ENCODE measurements at places on chromosomes 16 and 17.

DNA sequence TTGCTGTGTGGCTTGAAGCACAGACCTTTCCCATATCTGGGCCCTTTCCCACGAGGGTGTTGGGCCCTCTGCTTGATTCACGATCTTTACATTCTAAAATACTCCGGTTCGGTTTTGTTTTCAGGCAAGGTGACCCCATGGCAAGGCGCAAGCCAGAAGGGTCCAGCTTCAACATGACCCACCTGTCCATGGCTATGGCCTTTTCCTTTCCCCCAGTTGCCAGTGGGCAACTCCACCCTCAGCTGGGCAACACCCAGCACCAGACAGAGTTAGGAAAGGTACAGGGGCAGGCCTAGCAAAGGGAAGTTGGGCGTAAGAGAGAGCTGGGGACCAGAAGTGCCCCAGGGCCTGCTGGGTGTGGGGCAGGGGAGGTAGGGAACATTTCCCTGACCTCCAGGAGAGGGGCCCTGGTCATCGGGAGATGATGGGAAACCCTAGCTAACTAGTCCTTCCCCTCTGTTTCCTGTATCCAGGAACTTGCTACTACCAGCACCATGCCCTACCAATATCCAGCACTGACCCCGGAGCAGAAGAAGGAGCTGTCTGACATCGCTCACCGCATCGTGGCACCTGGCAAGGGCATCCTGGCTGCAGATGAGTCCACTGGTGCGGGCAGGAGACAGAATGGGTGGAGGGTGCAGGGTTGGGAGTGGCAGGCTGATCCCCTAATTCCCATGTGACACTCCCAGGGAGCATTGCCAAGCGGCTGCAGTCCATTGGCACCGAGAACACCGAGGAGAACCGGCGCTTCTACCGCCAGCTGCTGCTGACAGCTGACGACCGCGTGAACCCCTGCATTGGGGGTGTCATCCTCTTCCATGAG is 1.4 kb downstream of the ALDOA start:
- DNase-seq = no peak

GRCh38 chr16:11681976-11682654 is 13.9 kb downstream of the SNN start:
- DNase-seq = no peak

DNA sequence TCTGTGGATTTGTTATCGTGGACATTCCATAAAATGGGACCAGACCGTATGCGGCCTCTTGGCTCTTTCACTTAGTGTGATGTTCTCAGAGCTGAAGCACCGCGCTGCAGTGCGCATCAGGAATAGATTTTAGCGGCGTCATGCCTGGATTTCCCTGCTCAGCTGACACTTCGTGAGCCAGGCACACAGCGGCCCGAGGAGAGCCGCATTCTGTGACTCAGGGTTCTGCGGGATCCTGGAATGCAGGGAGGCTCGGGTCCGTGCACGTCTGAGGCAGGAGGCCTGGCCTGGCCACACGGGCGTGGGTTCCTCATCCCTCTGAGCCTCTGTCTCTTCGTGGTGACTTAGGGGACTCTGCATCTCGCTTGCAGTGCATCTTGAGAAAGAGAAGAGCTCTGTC is 13.4 kb downstream of the CBFA2T3 start:
- DNase-seq = no peak

DNA sequence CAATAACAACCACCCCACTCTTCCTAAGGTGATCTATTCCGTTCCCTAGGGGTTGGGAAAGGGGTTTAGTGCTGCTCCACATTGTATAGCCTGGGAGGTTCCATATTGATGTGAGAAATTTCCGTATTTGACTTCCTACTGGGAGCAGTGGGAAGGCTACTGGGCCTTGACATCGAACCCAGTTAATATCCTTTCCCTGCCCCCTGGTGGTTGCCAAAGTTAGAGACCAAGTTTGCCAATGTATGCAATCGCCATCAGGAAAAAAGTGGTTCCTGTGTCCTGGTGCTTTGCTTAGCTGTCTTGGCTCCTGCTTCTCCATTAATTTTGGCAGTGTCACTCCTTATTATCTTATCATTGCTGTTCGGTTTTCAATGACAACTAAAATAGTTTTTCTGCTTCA is 914.9 kb downstream of the KCNJ2 start:
- DNase-seq = no peak

- DNase-seq = no peak
Observed at GRCh38 chr17:21352981-21353265, 23.2 kb upstream of the KCNJ12 start.

DNA sequence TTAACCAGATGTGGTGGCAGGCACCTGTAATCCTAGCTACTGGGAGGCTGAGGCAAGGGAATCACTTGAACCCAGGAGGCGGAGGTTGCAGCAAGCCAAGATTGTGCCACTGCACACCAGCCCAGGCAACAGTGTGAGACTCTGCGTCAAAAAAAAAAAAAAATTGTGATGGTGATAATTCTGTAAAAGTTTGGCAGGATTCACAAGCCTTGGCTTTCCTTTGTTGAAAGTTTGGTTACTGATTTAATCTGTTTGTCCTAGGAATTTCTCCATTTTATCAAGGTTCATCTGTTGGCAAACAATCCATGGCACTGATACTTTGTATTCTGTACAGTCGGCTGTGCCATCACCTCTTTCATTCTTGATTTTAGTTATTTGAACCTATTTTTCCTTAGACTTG is 15.9 kb downstream of the EIF4A3 start:
- DNase-seq = no peak

DNA sequence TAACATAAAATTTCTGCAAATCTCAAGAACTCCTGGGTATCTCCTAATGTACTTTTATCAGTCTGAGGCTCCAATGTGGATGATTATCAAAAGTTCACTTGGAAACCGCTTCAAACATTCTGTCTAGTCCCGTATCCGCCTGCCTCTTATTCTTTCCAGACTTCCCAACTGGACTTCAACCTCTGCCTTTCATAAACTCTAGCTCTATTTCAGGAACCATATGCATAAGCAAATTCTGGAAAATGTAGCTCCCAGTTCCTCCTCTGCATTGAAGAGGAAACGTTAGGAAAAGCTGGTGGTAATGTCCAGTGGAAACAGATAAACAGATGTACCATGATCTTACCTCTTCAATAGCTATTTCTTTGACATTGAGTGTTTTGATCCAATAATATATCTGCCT is 285.0 kb downstream of the KCNJ2 start:
- DNase-seq = no peak

DNA sequence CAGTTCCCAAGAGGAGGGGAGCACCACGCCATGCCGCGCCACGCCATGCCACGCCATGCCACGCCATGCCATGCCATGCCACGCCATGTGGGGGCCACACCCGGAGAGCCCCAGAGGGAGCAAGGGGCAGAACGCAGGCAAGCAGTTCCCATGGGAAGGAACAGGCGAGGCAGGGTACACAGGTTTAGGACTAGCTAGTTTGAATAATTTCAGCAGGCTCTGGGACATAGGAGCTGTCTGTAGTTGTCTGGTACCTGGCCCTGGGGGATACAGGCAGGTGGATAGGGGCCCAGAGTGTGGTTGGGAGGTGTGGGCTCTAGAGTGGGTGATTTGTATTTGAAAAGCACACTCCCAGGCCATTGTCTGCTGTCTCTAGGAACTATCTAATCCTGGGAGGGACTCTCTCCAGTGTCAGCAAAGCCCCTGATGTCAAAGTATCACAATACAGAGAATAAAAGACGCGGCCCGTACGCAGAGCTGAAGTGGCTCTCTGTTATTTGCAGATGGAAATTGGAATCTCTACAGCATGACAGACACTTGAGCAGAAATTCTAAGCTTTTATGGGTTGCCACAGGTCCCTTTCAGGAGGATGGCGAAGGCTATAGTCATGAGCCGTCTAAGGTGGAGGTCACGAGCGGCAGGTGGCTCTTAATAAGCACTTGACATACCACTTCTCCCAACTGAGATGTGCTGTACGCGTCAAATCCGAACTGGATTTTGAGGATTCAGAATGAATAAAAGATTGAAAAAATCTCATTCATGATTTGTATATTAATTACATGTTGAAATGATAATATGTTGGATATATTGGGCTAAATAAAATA is 220.8 kb upstream of the TNRC6C start:
- DNase-seq = peak; percentile 8

DNA sequence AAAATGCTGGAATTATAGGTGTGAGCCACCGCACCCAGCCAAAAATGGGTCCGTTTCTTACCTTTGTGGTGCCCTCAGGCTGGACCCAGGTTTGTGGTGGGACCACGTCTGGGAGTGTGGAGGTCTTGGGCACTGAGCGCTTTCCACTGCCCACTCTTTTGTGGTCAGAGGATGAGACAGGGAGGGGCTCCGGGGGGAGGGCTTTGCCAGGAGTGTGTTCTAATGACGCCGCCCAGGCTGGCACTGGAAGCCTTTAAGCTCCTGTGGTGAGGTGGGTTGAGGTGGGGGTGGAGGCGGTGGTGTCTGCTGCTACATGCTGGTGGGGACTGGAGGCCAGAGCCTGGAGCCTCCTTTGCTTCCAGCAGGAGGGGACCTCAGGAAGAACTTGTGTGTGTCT is 12.8 kb upstream of the ADCY7 start:
- no peak for DNase-seq

GRCh38 chr17:40922239-40922638 is 15.2 kb downstream of the KRT23 start:
- DNase-seq = no peak

- no peak for DNase-seq
Observed at GRCh38 chr16:71670537-71670936, 44.6 kb downstream of the MARVELD3 start.

- no peak for DNase-seq
Observed at GRCh38 chr16:66326991-66327513, 39.4 kb upstream of the CDH5 start.

DNA sequence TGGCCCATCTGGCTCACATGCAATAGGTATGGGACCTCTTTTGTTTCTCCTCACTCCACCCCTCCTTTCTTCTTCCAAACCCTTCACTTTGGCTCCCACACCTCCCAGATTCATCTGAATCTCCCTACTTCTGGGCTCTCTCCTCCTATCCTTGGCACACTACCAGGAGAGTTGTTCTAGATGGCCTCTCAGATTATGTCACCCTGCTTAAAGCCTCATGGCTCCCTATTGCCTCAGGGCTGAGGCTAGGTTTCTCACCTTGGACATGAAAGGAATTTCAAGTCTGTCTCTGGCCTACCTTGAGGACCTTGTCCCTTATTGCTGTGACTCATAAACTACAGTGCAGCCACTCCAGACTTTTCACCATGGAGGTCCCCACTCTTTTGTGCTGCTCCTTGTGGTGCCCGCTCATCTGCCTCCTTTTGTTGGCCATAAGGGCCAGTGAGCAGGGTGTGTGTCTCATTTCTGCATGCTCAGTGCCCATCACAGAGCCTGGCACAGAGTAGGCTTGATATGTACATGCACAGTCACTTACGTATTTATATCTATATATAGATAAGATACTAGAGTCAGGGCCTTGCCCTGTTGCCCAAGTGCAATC is 1.0 kb upstream of the MFAP4 start:
- DNase-seq = no peak

GRCh38 chr16:52727849-52728248 is 180.9 kb upstream of the TOX3 start:
- no peak for DNase-seq

GRCh38 chr16:79532785-79533184 is 67.8 kb downstream of the MAF start:
- DNase-seq = no peak

DNA sequence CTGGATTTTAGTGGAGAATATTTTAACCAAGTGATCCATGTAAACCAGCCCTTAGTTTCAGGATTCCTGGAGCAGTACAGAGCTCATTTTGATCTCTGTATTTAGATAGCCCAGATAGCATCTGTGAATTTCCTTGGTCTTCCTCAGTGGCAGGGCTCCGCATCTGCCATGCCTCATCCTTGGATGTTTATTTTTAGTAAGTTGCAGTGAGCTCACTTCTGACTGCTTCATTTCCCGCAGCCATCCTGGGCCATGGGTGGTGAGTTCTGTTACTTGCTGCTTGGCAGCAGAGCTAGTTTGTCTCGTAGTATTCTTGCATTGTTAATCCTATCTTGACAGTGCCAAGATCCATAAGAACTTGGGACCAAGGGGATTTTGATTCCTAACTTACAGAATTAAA is 33.7 kb downstream of the IST1 start:
- no peak for DNase-seq

DNA sequence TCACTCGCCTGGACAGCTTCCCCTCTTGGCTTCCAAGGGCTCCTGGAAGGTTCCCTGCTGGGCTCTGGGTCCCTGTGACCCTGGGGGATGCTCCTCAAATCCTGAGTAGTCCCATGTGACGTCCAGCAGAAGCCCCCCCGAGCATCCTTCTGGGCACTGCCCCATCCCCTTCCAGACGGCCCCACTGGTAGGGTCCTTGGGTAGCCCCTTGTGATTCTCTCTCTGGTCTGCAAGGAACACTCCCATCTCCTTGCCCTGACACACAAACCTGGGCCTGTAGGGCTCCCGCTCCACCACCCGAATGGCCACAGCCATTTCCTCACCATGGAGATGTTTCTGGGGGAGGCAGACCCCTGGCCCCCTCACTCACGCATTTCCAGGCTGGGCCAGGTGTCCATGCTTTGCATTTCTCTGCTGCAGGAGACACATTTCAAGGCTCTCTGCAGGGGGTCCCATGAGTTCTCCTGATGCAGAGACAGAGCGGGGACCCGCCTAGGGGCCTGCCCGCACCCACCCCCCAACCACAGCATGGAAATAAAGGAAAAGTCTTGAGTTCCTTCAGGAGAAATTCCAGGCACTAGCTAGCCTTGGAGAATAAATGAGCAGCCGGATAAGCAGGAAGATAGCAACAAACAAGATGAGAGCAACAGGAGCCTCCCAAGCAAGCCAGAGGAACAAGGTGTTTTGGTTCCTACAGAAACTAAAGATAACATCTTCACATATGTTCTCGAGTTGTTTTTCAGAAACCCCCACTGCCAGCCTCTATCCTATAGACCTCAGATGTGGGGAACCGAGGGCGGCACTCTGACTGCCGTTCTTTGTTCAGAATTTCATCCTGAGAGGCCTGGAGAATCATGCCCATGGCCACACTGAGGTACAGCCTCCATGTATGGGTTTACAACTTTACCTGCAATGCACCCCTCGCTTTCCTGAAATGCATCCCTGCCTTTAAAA is 128.8 kb downstream of the MGAT5B start:
- DNase-seq = peak; percentile 11

- peak; percentile 42 for DNase-seq
Observed at GRCh38 chr17:16873174-16874035, 98.5 kb downstream of the TNFRSF13B start.

DNA sequence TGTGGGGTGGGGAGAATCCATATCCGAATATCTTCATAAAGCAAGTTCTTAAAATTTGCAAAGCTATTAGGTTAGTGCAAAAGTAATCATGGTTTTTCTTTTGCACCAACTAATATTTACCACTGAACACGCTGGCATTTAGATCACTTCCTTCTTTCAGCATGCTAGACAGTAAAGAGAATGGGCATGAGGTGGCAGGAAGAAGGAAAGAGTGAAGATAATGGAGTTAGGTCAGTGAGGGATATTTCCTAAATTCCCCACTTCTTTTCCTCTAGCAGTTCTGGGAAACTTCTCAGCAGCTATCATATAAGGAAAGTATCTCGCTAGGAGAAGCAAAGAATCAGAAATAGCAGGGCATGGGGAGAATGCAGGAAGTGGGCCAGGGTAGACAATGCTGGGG is 39.0 kb downstream of the SLC6A4 start:
- no peak for DNase-seq

GRCh38 chr16:84976644-84977400 is 34.5 kb downstream of the ZDHHC7 start:
- DNase-seq = no peak

Measured in stimulated activated CD4-positive, alpha-beta T cell treated with anti-CD3 and anti-CD28 coated beads, Interleukin-2, amount 100 ng/mL, for 24 hours (primary cell).